ENCODE measurements at places on chromosomes 16 and 17.
A peak's percentile ranks its signal among the peaks of the same experiment; 100 is the strongest.

DNA sequence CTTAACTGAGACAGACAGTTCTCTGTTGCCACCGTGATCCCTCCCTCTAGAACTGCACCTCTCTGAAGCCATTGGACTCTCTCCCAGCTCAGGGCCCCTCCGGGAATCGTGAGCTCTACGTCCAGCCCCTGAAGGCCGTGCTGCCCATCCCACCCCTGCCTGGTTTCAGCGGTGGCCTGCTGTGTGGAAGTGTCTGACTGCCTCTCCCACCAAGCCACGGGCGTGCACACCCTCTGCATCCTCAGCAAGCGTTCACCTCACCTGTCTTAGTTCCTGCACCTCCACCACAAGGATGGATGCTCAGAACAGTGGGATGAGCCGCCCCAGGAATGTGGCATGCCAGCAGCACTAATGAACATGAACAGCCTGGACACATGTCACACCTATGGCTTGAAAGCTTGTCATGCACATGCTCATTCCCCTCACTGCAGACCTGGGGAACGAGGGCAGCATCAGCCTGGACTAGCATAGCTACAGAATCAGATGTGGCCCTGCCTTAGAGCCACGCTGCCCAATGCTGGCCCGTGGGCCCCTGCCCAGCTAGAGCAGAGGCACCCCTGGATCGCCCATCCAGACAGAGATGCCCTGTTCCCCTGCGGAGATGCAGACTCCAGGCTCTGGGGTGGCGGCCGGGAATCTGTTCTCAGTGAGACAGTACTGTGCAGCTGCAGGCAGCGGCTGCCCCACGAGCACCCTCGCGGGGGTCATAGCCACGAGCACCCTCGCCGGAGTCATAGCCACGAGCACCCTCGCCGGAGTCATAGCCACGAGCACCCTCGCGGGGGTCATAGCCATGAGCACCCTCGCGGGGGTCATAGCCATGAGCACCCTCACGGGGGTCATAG lies 73.7 kb upstream of the CHMP6 start:
- no peak for DNase-seq

- no peak for DNase-seq
Measured at GRCh38 chr17:62965174-62965685, 805 bp upstream of the TANC2 start.

DNA sequence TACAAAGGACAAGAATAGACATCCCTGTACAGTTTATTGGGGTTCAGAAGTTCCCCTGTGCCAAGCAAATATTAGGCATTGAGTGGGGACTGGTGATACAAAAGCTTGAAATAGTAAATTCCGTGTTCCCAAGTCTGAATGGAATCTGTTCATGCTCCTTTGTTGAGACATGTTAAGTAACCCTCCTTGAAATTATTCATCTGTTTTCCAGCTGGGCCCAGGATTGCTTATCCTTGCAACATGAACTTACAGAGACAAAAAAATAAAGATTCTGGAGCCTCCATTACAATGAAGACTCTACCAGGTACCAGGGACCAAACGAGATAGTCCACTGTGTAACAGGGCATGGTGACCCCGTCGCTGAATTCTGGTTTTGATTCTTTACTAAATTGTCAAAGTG lies 6.1 kb upstream of the CCL8 start:
- peak; percentile 25 for DNase-seq

- DNase-seq, result peak; percentile 78
Measured at GRCh38 chr17:79991140-79991923, 44.3 kb downstream of the TBC1D16 start.

GRCh38 chr17:66446419-66446818 lies 144.0 kb downstream of the PRKCA start:
- no peak for DNase-seq

DNA sequence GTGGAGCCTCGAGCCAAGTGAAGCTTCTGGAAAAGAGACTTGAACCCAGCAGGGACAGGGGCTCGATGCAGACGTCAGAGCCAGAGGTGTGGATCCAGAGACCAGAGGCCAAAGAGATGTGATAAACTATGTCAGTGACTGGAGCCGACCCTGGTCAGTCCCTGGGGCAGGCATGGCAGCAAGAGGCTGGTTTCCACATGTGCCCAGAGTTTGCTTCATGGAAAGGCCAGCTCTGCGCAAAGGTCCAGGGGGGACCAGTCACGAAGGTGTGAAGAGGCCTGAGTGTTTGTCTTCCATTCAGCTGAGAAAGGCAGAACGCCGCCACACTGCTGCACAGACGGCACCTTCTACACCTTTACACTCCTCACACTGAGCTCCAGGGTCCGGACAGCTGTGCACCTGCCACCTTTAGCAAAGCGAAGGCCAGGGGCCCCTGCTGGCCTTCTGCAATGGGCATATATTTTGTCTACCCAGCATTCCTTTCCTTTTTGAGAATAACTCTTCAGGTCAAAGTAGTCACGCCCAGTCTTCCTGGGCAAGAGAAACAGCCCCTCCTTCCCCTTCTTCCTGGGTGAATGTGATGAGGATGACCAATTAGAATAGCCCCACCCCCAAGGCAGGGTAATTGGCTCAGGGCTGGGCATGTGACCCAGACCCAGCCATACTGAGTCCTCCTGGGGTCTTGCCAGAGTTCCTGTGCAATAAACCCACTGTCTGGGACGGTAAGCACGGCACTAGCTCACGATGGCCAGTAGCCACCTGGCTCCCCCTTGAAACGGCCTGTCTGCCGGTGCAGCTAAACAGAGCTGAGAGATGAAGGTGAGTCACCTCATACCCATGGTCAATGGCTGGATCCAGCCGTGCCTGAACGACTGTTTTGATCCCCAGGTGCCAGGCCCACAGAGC lies 2.3 kb upstream of the RPH3AL start:
- no peak for DNase-seq

DNA sequence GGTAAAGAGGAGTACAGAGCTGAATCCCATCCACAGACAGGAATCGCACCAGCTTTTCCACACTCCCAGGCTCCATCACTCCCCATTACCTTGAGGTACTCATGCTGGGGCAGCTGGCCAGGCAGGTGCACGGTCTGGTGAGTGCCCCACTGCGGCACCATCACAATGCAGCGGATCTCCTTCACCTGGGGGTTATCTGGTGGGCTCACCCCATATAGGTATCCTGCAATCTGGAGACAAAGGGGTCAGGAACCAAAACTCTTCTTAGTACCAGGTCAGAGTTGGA lies 1.8 kb upstream of the RILP start:
- no peak for DNase-seq
